ENCODE measurements at places on chromosomes 1 and 21. TPM values are rescaled to one million over a fixed set of nuclear protein-coding genes. Genes with fewer than 3 reads are reported as not detected.

- no peak for DNase-seq
These were observed 193.9 kb upstream of the LMO4 start for GRCh38 chr1:87134625-87135328.

DNA sequence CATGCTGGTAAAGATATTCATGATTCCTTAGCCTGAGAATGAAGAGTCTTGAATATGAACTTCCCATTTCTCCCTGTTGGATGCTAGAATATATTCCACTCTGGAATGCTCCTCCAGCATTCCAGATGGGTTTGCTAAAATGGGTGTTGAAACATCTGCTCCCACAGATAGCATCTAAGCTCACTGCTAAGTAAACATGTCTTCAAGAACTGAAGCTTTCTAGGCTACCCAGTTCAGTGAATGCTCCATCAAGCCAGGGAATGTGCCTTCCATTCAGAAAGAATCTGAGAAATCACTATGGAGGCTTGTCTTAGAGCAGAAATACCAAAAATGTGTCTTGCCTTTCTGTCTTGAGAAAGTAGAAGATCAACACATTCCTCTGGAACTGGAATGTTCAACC, 81.1 kb downstream of the TNFSF18 start:
- peak; percentile 51 for DNase-seq

DNA sequence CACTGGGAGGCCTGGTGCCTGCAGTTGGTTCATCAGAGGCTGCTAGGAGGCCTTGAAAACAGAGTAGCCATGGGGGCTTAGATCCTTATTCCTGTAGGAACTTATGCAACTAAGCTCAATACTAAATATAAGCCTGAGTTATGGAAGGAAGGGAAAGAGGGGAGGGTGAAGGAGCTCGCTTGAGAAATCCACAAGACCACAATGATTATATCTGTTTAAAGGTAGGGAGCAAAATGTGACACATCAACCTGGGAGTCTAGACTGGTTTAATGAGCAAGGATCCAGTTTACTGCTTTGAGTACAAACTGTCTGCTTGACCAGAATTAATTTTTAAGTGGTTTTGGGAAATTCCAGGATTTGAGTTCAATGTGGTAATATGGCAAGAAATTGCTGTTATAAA, 20.4 kb upstream of the ANGPTL7 start:
- no peak for DNase-seq

GRCh38 chr1:219163401-219163954, 10.2 kb upstream of the LYPLAL1 start:
- DNase-seq, result no peak

GRCh38 chr1:6998267-6998666, 213.0 kb downstream of the CAMTA1 start:
- DNase-seq, result peak; percentile 24

Gene HUNK
- total RNA-seq, result not detected

Gene FALEC
- not detected for total RNA-seq

Gene LENEP
- total RNA-seq, result not detected

Gene FAM151A
- not detected for total RNA-seq

Gene ADGRL2
- total RNA-seq, result 2.0 TPM

Gene HSD3B1
- not detected for total RNA-seq

Gene INAVA
- total RNA-seq, result 0.24 TPM

Gene REG4
- not detected for total RNA-seq
